Urinary bladder (tissue), 4 donors: ENCODE measurements at places on chromosomes 16 and 17. TPM values are rescaled to one million over a fixed set of nuclear protein-coding genes. Genes with fewer than 3 reads are reported as not detected.

The MYH11 gene
- total RNA-seq = 1,069 TPM

The OR2C1 gene
- total RNA-seq = 0.85 TPM

DNA sequence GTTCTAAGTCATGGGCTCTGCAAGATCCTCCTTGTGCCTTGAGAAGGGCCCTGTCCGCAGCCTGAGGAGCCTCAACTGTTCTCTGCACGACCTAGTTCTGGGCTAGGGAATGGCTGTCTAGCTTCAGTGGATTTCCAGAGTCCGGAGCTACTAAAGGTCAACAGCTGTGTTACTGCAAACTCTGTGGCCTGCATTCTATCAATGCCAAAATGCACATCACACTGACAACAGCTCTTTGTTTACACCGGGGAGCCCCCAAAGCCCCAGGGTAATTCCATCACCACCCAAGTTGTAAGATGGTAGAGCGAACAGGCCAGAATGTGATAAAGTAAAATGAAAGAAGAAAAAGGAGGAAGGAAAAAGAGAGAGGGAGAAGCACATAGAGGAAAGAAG is 610.2 kb downstream of the MAF start:
- no peak for DNase-seq

DNA sequence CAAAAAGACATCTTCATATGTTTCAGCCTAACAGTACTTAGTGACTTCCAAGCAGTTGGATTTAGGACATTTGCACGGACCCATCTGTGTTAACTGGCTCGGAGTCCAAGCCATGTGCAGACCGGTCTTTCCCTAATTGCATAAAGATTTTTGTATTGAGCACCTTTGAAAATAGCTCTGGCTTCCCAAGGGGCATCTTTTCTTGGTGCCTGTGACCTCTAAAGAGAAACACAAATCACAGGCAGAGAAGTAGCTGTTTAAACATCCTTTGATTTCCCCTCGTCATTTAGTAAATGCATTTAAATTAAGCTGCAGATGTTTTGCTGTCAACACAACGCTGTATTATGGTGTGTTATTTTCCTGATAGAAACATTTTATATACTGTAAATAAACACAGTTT is 288.2 kb upstream of the SALL1 start:
- no peak for DNase-seq

- no peak for DNase-seq
Observed at GRCh38 chr16:83100679-83101078, 473.9 kb downstream of the CDH13 start.
